ENCODE measurements at places on chromosomes 7 and 10. TPM values are rescaled to one million over a fixed set of nuclear protein-coding genes. Genes with fewer than 3 reads are reported as not detected.

Gene CFAP69
- 1.8 TPM for total RNA-seq

Gene CTAGE6
- total RNA-seq = not detected

Gene PLPP4
- 0.18 TPM for total RNA-seq

Gene SPAM1
- total RNA-seq = not detected

Gene PIP
- total RNA-seq = 0.28 TPM

Gene NAPEPLD
- 3.5 TPM for total RNA-seq

Gene FAM131B
- 0.50 TPM for total RNA-seq

Gene RPEL1
- not detected for total RNA-seq

Gene MYH16
- 0.51 TPM for total RNA-seq

Gene AKR1C1
- total RNA-seq = 507 TPM

Gene LRRC61
- total RNA-seq = not detected

Gene SUV39H2
- 20.2 TPM for total RNA-seq

Gene CPXM2
- not detected for total RNA-seq

Data from A549 treated with RU486 at 1 μM for 4 hours (cell line).